ENCODE measurements at places on chromosomes 7 and 10.
A peak's percentile ranks its signal among the peaks of the same experiment; 100 is the strongest.

DNA sequence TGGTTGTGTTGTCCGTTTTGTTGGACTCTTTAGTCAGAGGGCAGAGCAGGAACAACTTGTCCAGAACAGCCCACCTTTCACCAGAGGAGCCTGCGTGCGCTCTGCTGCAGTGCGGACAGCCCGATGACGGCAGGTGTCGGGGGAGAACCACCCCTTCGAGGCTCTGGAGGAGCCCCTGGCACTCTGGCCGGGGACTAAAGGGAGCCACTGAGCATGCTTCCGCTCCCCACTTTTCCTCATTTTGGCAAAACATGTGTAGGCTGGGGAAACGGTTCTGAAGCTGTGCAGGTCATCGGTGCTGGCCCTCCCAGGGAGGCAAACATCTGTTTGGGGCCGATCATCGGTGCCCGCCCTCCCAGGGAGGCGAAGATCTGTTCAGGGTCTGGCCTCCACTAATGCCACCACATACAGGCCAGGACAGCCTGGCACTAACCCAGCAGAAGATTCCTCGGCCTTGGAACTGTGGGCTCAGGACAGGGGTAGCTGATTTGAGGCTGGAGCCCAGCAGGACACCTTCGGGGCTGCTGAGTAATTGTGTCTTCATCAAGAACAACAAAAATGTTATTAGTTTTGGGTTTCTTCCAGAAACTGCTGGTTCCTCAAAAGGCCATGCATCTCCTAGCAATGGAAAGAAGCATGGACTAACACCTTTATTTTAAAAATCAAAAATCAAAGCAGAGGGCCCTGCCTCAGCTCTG is 124.4 kb upstream of the TCERG1L start:
- DNase-seq: peak; percentile 59

GRCh38 chr7:69638674-69639073 is 40.4 kb downstream of the AUTS2 start:
- DNase-seq: no peak

GRCh38 chr10:21194510-21194993 is 297.4 kb upstream of the NEBL start:
- no peak for DNase-seq

DNA sequence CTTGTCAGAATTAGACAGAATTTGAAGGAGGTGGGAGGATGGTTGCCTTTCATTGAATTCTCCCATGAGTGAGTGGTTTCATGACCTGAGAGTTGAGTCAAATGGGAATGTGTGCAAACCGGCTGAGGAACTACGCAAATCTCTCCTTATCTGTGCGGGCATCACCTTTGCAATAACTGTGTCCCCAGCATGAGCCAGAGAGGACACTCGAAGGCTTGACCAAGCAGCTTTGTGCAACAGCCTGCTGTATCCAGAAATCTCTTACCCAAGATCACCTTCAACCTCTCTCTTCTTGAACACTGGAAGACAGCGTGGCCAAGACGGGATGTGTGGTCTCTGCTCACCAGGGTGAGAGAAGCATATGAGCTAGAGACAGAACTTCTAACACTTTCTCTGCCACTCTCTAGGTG is 93.8 kb upstream of the IKZF1 start:
- no peak for DNase-seq

- peak; percentile 24 for DNase-seq
Observed at GRCh38 chr7:15684871-15685270, 1.6 kb downstream of the MEOX2 start.

DNA sequence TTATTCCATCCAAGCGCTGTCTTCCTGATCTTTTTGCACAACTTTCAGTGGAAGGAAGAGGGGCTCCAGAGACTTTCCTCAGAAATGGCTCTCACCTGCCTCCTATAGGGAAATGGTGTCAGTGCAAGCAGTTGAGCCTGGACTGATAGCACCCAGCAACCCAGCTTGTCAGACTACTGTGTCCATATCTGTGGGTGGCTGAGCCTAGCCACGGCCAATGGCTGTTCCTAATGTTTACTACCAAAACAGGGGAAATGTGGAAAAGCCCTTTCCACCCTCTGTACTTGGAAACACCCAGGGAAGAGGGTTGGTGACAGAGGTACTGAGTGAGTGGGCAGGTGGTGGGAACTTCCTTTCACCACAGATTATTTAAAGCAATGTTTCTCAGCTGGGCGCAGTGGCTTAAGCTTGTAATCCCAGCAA is 4.3 kb upstream of the YKT6 start:
- peak; percentile 42 for DNase-seq

- DNase-seq: no peak
Observed at GRCh38 chr7:4352069-4352468, 330.0 kb upstream of the FOXK1 start.

GRCh38 chr10:128967980-128968756 is 498.9 kb upstream of the MGMT start:
- DNase-seq: no peak

DNA sequence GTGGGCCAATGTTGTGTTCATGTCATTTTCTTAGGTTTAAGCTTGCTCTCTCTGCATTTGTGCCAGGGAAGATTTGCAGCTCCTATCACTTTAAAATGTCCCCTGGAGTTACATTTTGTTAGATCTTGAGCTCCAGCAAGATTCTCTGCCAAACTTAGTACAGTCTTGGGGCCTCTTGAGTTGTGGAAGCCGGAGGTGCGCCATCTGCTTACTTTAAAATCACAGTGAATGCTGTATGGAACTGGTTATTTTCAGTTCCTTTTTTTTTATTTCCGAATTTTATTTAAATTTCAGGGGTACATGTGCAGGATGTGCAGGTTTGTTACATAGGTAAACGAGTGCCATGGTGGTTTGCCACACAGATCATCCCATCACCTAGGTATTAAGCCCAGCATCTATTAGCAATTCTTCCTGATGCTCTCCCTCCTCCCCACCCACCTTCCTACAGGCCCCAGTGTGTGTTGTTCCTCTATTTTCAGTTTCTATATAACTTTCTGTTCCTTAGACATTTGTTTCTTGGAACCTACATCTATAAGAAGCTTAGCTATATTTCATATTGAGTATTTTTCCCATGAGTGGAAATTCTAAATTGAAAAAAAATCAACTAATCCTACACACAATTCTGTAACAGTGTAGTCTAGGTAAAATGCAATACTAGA is 114.4 kb upstream of the CREB5 start:
- DNase-seq: no peak

GRCh38 chr10:109821672-109822071 is 101.6 kb downstream of the XPNPEP1 start:
- no peak for DNase-seq

- no peak for DNase-seq
Observed at GRCh38 chr10:20931156-20931795, 34.2 kb upstream of the NEBL start.

DNA sequence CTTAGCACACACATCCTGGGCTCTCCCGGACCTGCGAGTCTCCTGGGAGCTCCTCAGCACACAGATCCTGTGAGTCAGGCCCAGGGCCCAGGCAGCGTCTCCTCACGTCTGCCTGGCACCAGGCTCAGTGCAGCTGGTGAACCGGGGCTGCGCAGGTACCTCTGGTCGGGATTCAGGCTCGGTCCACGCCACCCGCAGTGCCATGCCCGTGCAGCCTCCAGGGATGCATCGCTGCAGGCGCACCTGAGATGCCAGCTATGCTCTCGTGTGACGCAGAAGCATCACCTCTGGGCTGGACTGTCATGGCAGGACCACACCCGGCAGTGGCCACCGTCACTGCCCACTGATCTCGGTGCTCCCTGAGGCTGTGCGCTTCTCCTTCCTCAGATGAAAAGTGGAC is 52.0 kb downstream of the NKX6-2 start:
- no peak for DNase-seq

GRCh38 chr10:99598781-99599509 is 21.3 kb downstream of the SLC25A28 start:
- DNase-seq: no peak

- DNase-seq: no peak
Observed at GRCh38 chr10:29428486-29428885, 139.6 kb downstream of the LYZL1 start.

DNA sequence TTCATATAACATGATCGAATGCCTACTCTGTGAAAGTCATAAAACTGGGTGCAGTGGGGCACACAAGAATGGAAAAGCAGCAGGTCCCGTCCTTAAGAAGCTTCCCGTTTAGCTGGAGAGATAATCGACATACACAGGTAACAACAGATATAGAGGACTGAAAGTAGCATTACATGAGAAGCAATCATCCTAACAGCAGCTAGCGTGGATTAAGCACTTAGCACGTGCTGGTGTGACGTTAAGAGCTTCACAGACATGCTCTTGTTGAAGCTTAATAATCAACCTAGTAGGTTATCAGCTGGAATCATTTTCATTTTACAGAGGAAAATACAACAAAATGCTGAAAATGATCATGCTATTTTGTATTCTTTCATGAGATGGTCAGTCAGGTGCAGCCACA is 184.8 kb downstream of the GPAM start:
- no peak for DNase-seq

DNA sequence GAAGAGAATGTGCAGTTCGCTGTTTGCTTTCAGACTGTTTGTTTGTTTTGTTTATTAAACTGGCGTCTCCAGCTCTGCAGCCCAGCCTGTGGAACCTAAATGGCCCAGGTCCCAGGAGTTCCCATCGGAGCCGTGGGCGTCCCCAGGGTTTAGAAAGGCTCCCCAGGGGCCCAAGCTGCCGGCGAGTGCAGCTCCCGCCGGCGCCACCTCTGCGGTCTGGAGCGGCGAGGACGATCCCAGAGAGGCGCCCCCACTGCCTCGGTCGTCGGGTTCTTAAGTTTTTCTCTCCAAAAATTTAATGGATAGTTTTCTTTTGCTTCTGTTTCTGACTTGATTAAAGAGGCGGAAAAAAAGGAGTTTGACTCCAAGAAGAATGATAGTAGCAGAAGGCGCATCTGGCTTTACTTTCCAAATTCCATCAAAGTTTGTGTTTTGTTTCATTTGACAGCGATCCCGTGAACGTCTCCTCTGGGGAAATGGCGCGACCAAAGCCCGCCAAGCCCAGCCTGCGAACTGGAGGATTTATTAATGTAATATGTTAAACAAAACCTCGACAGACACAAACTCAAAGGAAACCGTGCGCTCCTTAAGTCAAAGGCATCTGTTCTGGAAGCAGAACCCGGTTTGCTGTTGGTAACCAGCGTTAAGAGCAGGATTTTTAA is 718 bp upstream of the FZD1 start:
- DNase-seq: peak; percentile 60

DNA sequence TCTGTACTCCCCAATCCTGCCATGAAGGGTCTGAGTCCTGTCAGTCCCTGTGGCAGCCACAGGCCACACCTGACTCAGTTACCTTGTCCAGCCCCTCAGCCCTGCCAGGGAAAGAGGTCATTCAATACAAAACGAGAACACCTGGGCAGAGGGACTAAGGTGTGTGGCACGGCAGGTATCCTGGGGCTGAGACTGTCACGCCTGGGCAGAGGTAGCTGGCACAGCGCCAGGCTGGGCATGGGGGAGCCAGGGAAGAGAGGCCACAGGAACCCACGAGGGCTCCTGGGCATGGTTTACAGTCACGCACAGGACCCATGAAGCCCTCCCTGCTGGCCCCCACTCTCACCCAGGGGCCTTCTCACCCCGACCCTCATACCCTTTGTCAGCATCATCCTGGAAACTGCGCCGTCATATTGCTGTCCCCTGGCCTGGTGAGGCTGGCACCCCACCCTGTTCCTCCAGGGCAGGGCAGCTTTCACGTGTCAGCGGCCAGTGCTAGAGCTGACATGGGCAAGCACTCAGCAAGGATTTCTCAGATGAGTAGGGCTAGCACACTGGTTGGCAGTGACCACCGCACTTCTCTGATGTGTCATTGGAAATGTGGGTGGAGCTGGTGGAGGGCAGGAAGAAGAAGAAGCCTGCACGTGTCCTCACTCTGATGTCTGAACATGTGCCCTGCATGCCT is 42.7 kb downstream of the LRRC18 start:
- DNase-seq: no peak

DNA sequence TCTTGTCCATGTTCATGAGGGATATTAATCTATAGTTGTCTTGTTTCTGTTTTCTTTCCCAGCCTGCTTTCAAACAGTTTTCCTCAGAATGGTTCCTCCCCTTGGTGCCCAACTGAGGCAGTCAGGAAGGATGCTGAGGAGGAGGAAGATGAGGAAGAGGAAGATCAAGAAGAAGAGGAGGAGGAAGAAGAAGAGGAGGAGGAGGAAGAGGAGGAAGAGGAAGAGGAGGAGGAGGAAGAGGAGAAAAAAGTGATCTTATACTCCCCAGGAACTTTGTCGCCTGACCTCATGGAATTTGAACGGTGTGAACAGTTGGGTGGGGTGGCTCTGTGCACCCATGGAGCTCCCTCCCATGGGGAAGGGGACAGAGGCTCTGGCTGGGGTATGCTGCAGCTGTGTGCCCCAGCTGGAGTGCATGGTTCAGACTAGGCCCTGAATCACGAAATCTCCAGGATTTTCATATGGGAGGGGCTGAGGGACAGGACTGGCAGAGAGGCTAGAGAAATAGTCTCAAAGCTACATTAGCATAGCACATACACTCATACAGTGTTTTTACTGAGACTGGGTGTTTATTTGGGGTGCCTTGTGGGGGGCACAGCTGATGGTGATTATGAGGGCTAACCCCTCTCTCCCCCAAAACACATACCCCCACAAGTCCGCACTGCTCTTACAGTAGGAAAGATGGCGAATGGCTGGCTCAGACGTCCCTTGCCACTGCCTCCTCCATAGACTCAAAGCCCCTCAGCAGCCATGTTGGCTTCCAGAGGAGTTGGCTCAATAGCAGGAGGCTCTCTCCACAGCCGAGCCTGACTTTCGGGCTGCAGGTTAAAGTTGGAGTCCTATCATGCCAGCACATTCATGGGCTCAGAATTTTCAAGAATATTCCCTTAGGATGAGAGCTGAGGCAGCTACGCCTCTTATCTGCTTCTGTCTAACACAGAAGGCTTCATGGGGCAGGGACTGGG is 11.9 kb downstream of the STRA8 start:
- no peak for DNase-seq

GRCh38 chr10:131065673-131066305 is 245.7 kb downstream of the TCERG1L start:
- no peak for DNase-seq

GRCh38 chr7:6273380-6273837 is 985 bp upstream of the CYTH3 start:
- DNase-seq: no peak
